Cortex of kidney (tissue), 1 donor: ENCODE measurements at places on chromosomes 3 and 15.

- DNase-seq, result no peak
Measured at GRCh38 chr15:76913737-76914136, 8.6 kb upstream of the SCAPER start.

GRCh38 chr3:187951452-187952190 is 202.3 kb upstream of the LPP start:
- DNase-seq, result no peak

- DNase-seq, result no peak
Measured at GRCh38 chr15:63860555-63860954, 26.8 kb upstream of the HERC1 start.

DNA sequence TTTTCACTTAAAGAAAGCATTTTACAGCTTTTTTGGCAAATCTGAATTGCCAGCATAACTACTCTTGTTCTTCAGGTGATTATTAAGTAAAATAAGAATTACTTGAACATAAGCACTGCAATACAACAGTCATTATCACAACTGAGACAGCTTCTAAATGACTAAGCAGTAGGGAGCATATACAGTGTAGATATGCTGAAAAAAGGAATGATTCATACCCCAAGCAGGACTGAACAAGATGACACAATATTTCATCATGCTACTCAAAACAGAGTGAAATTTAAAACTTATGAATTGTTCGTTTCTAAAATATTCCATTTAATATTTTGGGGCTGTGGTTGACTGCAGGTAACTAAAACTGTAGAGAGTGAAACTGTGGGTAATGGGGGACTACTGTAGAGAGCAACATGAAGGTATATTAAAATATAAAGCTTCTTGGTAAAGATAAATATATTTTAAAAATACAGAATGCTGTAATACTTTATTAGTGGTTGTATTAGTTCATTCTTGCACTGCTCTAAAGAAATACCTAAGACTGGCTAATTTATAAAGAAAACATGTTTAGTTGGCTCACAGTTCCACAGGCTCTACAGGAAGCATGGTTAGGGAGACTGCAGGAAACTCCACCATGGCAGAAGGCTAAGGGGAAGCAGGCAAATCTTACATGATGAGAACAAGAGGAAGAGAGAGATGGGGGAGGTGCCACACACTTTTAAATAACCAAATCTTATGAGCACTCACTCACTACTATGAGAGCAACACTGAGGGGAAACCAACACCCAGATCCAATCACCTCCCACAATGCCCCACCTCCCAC is 84.8 kb downstream of the DCLK3 start:
- DNase-seq, result no peak

DNA sequence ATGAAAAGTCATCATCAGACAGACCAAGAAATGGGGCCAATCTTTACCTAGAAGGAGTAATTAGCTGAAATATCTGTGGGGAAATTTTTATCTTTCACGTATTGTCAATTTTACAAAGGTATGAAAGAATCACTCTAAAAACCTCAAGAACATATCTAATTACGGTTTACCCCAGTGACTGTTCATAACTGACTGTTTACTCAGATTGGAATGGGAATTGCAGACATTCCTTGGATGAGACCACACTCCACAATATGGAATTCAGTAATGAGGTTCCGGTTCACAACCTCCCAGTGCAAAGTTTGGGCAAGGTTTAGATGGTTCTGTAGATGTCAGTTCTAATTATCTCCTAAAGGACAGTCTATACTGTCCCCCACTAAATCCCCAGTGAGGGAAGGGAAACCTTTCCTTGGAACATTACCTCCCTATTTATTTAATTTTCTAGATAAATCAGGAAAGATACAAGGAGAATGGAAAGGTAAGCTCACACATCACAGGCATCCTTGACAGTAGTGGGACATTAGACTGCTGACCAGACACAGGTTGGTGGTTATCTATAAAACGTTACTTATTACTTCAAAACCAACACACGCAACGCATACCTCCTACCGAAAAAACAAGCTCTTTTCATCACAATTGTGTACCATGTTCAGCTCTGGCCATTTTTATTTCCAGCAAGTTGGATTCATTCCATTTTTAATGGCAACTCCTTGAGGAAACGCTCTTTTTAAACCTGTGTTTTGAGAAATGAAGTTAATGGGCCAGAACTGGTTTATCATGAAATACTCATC is 129.9 kb downstream of the RORA start:
- no peak for DNase-seq

DNA sequence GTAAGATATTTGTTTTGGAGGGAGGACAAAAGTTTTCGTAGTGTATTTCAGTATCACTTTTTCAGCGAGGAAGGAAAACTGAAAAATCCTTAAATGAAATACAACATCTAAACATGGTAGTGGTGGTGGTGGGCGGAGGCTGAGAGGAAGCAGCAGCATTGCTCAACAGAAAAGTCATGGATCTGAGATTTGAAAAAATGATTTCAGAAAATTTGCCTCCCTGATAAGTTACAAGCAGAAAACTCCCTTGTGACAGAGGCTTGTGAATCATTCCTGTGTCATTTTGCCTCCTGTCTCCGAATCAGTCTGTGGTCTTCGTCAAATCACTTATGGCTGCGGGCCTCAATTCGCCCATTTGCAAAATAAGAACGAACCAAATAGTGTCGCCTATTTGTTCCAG is 965 bp upstream of the CRBN start:
- no peak for DNase-seq

DNA sequence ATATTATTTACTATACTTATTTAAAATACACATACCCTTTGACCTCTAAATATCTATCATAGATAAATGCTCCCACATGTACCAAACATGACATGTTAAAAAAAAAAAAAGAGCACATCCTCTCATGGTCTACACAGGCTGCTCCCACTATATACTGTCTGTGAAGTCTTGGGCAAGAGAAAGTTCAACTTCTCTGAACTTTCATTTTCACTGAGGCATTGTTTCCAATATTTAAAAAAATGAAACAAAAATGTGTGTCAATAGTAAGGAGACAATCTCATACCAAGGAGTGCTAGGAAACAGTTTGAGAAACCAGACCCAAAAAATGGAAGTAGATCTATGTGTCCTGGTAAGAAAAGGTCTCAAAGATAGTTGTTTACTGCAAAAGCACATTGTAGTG is 29.3 kb downstream of the SLC4A7 start:
- no peak for DNase-seq

GRCh38 chr15:36880224-36880912 is 220.0 kb downstream of the MEIS2 start:
- no peak for DNase-seq

GRCh38 chr3:156170571-156170970 is 50.2 kb downstream of the KCNAB1 start:
- DNase-seq, result no peak

- no peak for DNase-seq
Measured at GRCh38 chr15:95757171-95757570, 573.3 kb upstream of the NR2F2 start.

DNA sequence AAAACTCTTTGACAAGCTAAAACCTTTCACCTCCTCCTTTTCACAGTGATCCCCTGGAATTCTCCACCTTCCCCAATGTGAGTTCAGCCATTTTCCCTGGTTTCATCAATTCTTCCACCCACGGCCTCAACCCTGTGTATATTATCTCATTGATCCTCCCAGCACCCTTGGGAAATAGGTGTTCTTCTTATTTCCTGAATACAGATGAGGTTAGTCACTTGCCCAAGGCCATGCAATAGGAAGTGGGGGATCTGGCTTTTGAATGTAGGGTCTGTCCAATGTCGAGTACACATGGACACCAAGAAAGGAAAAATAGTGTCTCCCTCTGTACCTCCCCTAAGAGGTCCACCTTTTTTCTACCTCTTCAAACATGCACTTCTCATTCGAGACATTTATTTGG is 262.8 kb upstream of the ST8SIA2 start:
- no peak for DNase-seq
